ENCODE measurements at places on chromosomes 2 and 18. TPM values are rescaled to one million over a fixed set of nuclear protein-coding genes. Genes with fewer than 3 reads are reported as not detected.

The FOXI3 gene
- total RNA-seq: not detected

The TMEM163 gene
- 6.7 TPM for total RNA-seq

The GULP1 gene
- 159 TPM for total RNA-seq

The CNDP1 gene
- total RNA-seq: 0.05 TPM

The CD207 gene
- not detected for total RNA-seq

Data from renal cortical epithelial cell (primary cell).